WERI-Rb-1 (cell line): ENCODE measurements at places on chromosomes 5 and 9.

GRCh38 chr9:135040892-135041291, 46.6 kb upstream of the OLFM1 start:
- no peak for DNase-seq

GRCh38 chr5:172188893-172189692, 1.1 kb upstream of the STK10 start:
- DNase-seq: no peak

DNA sequence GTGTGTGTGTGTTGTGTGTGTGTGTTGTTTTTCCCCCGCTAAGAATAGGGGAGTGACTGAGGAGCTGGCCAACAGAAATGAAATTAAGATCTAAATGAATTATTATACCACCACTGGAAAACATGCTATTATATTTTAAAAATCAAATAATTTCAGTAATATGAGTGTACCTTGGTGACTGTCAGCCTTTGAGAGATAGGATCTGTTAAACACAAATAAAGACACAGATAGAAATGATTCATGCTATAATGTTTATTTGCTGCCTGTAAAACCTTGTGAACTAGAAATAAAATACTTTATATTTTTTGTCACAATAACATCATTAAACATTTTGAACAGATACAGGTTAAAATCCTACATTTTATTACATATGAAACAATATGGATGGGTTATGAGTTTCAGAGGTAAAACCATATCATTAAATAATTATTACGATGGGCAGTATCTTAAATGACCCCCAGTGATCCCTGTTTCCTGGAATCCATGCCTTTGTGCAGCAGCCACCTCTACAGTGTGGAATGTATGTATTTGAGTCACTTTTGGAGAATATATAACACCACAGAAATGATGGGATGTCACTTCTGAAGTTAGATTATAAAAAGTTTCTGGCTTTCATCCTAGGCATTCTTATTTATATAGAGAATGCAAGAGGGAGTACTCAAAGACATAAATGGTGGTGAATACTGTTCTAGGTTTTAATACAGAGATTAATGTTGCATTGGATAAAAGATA, 617.2 kb downstream of the CDH18 start:
- DNase-seq: no peak

DNA sequence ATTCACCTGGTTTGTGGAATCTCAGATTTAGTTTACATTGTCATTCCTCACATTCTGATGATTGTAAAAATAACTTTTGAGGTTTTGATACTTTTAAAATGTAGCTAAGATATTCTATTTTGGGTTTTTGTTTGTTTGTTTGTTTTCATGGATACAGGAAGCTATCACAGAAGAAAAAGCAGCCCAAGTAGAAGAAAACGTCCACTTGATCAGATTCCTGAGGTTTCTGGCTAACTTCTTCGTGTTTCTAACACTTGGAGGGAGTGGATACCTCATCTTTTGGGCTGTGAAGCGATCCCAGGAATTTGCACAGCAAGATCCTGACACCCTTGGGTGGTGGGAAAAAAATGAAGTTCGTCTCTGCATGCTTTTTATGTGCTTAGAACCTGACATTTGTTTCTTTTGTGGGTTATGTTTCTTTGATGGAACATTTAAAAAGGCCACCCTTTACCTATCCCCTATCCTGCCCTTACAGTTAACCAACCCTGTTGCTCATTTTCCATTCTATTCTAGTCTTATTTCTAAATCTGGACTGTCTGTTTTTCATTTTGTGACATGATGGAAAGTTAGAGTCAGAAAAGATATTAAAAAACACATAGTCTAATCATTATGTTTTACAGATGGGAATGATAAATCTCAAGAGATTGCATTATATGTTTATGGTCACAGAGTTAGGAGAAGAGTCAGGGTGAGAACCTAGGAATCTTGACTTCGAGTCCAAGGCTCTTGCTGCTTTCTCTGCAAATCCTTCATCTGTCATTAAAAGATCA, 163.7 kb downstream of the ALDH1A1 start:
- no peak for DNase-seq

GRCh38 chr5:58151414-58151813, 308.5 kb downstream of the PLK2 start:
- DNase-seq: no peak

DNA sequence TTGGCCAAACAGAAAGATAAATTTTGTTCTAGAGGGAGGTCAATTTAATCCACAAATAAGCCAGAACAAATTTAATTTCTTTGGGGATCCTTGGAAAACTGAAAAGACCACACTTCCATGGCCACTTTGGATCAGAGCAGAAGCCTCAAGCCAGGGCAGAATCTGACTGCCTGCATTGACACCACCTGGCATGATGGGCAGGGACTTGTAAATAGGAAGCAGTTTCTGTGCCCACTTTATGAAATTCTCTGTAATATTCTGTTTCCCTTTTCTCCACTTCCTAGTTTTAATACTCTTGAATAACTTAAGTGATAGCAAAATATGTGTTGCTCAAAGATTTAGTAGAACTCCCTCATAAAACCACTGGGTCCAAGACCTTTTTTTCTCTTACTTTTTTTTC, 6.7 kb upstream of the TMEM252 start:
- DNase-seq: no peak

DNA sequence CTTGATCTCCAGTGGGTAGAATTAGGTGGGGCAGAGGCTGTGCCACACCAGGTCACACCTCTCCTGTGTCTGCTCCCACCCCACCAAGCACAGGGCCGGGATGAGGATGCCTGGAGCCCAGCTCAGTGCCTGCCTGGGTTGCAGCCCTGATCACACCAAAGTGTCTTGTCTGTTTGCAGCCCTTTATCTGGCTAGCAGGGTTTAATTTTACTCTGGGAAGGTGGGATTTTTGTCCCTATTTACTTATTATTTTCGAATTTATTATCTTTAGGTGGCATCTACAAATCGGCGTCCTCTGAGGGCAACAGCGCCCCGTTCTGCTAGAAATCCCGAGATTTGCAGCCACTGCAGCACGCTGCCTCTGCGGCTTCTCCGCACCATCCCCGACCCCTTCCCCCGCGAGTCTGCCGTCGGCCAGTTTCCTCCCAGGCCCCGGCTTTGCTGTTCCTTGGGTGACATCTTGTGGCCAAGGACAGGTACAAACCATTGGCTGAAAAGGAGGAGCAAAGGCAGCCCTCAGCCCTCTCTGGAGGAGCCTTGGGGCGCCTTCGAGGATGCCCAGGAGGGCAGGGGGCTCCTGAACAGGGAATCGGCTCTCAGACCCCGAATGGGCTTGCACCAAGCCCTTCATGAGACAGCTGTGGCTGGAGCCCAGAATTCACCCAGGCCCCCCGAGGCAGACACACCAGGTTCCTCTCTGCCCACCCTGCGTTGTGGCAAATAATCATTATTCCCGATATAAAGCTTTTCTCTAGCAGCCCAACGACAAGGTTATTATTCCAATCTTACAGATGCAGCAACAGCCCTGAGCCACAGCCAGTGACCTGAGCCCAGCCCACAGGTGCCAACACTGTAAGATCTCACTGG, 113.0 kb downstream of the GAPVD1 start:
- DNase-seq: peak; percentile 91

DNA sequence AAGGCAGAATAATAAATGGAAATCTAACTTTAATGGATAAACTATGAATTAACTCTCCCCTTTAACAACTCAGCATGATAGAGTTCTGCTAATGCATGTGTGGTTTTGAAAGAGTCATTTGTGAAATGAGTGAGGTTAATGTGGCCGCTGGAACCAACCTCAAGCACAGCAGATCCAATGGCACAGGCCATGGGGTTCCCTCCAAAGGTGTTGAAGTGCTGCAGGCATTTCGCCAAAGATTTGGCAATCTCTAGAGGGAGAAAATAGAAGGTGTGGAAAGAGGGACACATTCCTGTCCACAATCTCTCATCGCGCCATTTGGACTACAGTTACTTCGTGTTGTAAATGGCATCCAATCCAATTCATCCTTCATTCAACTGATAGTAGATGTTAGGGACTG, 35.0 kb downstream of the AGXT2 start:
- no peak for DNase-seq

GRCh38 chr5:136137497-136138220, 5.0 kb downstream of the SMAD5 start:
- DNase-seq: no peak

GRCh38 chr5:141389153-141390042, 1.9 kb downstream of the PCDHGB4 start:
- DNase-seq: no peak

DNA sequence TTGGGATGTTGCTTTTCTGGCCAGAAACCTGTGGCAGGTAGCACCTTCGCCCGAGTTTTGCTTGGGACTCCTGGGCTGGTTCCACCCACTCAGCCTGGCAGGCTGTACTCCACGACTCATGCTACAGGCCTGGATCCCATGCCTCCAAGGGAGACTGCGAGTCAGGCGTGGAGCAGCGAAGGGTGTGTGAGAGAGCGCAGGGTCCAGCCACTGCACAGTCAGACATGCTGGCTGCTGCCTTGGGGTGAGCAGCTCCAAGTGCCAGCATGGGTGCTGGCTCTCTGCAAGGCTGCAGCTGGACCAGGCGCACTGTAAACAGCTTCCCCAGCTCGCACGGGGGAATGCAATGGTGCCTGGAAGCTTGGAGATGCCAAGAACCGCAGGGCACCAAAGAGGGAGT, 249.6 kb upstream of the EDIL3 start:
- DNase-seq: no peak

DNA sequence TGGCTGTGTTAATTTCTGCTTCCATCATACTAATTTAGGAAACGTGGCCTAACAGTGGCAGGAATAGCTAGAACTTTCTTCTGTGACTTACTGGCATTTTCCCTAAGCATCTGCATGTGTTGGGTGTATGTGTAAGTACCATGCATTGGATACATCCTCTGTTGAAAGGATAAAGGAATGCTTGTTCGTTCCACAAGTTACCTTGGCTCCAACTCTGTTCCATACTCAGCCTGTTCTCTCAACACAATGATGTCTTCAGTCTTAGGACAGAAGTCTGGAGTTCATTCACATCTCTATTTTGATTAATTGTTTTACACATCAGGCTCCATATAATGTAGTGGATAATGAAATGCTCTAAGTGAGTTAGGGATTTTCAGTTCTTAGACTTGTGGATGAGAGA, 190.1 kb upstream of the DMRT1 start:
- DNase-seq: no peak

GRCh38 chr5:160271396-160271795, 41.0 kb downstream of the CCNJL start:
- DNase-seq: peak; percentile 59

GRCh38 chr5:160970605-160971191, 118.7 kb upstream of the ATP10B start:
- DNase-seq: no peak

- peak; percentile 85 for DNase-seq
Observed at GRCh38 chr5:135466178-135467050, 14.3 kb upstream of the TIFAB start.

DNA sequence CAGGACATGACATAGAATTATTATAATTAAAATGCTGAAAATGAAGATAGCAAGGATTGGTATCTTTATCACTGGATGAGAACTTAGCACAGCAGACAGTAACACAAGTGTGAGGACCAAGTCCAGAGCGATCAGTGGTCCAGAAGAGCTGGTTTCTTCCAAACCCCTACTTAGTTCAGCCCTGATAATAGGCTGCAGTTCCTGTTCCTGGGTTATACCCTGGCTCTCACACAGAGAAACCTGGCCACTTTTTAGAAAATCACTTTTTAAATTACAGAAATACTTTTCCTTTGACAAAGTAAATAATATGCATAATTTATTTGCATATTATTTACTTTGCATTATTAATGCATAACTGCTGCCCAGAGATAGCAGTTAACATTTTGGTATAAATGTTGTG, 40.3 kb downstream of the CYSTM1 start:
- DNase-seq: no peak

DNA sequence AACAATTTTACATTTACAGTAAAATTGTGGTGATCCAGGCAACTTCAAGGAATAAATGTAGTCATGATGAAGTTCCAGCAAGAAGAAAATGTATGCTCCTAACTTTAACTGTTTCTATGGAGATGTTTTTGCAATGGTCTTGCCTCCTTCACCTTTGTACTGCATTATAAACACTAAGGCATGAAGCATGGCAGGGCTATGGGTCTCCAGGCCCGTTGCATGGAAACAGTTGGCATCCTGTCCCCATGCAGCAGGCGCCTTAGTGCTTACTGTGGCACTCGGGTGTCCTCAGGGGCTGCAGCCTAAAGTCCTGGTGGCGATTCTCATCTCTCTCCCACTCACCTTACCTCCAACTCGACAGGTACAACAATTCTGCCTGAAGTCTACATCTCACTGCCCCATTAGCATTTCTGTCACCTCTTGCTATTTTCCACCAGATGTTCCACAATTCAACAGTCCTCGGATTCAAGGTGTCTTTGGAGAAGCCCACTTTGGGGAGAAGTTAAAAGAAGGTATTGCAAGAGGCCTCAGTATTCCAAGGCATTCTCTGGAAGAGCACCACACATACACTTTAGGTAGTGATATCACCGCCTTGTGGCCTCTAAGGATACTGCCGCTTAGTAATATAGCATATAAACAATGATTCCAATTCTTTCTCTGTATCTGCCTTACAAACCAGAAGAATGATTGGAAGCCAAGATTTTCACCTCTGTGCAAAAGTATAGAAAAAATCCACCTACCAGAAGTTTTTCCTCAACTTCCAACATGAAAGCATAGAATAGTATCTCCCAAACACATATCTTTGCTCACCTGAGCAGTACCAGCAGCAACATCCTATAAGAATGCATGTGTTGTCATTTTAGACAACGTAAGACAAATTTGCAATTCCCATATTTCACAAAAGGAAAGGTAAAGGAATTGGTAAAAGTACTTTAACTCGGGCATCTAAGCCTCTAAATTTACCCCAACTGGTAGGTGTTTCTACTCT, 5.1 kb downstream of the LIFR start:
- DNase-seq: peak; percentile 26

DNA sequence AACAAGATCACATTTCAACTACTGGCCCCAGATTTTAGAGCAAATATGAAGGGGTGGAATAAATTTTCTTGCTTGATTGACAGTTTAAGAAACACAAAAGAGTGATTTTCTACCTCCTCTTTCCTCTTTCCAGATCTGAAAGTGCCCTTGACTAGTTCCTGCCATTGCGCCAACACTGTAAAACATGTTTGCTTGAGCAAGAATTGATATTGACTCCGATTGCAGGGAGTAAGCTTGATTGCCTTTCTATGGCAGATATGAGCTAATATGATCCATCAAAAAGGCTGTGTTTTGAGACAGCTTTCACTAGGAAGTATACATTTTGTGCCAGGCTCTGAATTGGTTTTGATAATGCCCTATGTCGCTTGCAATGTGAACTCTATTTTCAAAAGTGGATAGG, 508.8 kb downstream of the SEMA5A start:
- no peak for DNase-seq

DNA sequence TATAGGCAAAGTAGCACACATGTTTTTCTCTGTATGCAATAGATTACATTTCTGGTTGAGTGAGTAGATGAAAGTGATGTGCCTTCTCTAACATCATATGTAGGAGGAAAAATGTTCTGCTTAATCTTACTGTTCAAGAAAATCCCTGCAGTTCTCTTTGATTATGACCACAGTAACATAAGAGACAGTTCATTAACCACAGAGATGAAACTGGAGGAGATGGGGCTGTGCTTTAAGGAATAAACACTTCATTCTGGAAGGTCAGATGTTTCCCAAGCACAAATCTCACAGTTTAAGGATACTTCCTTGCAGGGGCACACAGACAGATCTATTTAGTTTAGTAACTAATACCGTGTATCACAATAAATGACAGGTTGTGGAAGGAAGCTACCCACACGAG, 150.2 kb downstream of the SEMA5A start:
- no peak for DNase-seq
